ENCODE measurements at places on chromosomes 16 and 17. TPM values are rescaled to one million over a fixed set of nuclear protein-coding genes. Genes with fewer than 3 reads are reported as not detected.
A peak's percentile ranks its signal among the peaks of the same experiment; 100 is the strongest.

DNA sequence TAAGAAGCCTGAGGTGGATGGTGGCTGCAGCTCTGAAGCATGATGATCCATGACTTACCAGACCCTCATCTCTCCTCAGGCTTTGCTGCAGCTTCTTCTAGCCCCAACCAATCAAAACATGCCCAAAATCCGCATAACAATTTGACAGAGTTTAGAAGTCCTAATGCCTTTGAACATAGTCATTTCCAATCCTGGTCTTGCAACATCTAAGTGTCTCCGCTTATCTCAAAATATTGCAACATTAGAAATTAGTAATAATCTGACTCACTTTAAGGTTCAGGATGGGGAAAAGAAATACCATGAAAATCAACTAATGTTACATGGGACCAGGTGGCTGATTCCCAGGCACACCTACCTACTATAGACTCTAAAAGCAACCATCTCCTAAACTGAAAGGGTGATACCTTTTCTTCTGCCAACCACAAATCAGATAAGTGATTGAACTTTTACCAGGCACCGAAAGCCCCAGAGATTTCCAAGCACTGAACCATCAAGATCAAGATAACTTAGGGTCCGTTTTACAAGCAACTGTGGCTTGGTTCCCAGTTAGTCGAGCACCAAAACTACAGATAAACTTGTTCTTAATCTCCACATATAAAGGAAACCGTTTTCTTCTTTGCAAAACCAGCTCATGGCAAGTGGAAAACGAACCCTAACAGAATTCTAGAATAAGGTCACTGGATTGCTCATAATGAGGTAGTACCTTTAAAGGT is 14.0 kb downstream of the ERN1 start:
- DNase-seq: no peak

GRCh38 chr17:75478508-75478907 is 22.1 kb downstream of the TMEM94 start:
- DNase-seq: no peak

DNA sequence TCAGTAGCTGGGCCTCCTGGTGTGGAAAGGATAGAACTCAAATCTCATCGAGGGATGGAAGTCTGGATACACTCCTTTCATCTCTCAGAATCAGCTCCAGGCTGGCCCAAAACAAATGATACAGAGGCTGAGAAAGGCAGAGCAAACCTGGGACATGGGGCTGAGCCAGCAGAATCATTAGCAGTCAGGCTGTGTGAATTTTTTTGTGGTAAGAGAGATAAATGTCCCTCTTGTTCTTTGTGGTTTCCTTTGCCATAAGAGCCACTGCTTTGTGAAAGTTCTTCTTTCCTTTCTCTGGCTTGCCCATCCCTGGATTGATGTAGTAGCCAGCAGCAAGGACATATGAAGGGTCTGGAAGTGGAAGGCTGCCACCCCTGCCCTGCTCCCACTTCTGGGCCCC is 146.2 kb downstream of the CDH13 start:
- no peak for DNase-seq

The GAS2L2 gene
- total RNA-seq: not detected

DNA sequence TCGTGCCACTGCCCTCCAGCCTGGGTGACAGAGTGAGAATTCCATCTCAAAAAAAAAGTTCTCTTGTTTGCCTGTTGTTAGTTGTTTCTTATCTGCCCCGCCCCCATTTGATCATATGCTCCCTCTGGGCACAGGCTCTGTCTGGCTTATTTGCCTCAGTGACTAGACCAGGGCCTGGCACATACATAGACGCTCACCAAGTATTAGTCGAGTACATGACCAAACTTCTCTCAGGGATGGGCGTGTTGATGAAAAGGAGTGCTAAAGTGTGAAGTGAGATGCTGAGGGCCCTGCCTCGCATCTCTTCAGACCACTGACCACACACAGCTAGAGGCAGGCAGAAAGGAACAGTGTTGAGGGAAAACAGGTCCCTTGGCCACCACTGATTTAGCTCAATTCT is 3.3 kb upstream of the HELZ start:
- DNase-seq: no peak

- DNase-seq: no peak
These were observed 17.4 kb upstream of the RASD1 start for GRCh38 chr17:17513626-17514025.

DNA sequence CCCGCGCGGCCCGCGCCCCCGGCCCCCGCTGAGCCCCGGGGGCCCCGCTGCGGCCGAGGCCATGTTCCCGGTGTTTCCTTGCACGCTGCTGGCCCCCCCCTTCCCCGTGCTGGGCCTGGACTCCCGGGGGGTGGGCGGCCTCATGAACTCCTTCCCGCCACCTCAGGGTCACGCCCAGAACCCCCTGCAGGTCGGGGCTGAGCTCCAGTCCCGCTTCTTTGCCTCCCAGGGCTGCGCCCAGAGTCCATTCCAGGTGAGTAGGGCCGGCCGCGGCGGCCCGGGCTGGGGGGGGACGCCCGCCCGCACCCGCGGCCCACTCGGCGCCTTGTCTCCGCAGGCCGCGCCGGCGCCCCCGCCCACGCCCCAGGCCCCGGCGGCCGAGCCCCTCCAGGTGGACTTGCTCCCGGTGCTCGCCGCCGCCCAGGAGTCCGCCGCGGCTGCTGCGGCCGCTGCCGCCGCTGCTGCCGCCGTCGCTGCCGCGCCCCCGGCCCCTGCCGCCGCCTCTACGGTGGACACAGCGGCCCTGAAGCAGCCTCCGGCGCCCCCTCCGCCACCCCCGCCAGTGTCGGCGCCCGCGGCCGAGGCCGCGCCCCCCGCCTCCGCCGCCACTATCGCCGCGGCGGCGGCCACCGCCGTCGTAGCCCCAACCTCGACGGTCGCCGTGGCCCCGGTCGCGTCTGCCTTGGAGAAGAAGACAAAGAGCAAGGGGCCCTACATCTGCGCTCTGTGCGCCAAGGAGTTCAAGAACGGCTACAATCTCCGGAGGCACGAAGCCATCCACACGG is 504 bp downstream of the MAZ start:
- DNase-seq: peak; percentile 61

DNA sequence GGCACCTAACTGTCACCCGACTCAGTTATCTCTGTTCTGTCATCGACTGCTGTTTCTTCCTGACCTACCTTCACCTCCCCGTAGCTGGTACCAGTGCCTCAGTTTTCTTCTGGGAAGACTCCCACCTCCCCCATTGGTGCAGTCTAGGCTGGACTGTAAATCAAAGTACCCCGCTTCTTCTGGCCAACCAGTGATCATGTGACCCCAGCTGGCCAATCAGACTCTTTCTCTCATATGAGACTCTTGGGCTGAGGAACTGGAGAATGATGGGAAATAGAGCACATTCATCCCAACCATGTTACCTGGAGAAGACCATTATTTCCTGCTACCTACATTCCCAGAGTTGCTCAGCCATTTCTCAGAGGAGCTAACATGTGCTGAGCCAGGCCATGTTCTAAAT is 20.6 kb upstream of the LONP2 start:
- DNase-seq: no peak

DNA sequence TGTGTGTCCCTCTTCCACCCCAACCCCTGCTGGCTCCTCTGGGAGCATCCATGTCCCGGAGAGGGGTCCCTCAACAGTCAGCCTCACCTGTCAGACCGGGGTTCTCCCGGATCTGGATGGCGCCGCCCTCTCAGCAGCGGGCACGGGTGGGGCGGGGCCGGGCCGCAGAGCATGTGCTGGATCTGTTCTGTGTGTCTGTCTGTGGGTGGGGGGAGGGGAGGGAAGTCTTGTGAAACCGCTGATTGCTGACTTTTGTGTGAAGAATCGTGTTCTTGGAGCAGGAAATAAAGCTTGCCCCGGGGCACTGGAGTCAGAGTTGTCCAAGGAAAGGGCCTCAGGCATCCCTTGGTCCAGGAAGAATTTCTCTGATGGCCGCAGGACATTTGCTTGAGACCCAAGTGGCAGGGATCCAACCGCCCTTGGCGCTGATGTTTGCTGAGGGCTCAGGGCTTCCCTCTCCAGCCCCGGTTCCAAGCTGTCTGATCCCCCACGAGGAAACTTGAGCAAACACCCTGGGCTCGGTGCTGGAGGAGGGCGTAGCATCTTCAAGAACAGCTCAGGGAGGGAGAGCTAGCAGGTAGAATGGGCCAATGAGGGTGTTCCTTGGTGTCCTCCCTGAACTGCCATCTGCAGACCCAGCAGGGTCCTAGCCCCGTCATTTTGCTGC is 4.5 kb downstream of the NXPH3 start:
- DNase-seq: no peak

DNA sequence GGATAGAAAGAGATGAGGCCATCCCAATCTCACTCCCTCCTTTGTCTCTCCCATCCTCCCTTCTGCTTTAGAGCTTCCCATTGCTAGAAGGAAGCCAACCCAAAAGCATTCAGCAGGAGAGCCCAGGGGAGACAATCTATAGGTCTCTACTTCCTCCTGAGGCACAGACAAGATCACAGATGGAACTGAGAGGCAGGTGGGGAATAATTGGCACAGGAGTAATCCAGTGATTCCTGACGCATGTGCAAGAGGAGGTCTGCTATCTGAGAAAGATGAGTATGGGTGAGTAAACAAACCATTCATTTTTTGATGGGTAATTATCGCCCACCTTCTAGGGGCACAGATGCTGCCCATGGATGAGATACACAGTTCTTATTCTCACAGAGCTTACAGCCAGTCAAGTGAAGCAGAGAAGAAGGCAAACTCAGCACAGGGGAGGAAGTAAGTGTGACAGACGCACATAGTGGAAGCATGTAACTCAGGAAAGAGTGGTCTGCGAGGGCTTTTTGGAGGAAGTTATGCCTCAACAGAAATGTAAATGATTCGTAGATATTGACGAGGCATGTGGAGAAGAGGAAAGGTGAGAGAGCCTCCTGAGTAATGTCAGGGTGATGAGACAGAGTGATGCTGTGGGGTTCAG is 88.9 kb upstream of the HLF start:
- DNase-seq: no peak

The OR1F1 gene
- not detected for total RNA-seq

The FBXW10 gene
- not detected for total RNA-seq

Measured in activated naive CD4-positive, alpha-beta T cell treated with anti-CD3 and anti-CD28 coated beads, Interleukin-2, amount 50 U/mL, for 72 hours (primary cell).